IPS-NIHi11 (cell line): ENCODE measurements at places on chromosomes 7 and 10.

DNA sequence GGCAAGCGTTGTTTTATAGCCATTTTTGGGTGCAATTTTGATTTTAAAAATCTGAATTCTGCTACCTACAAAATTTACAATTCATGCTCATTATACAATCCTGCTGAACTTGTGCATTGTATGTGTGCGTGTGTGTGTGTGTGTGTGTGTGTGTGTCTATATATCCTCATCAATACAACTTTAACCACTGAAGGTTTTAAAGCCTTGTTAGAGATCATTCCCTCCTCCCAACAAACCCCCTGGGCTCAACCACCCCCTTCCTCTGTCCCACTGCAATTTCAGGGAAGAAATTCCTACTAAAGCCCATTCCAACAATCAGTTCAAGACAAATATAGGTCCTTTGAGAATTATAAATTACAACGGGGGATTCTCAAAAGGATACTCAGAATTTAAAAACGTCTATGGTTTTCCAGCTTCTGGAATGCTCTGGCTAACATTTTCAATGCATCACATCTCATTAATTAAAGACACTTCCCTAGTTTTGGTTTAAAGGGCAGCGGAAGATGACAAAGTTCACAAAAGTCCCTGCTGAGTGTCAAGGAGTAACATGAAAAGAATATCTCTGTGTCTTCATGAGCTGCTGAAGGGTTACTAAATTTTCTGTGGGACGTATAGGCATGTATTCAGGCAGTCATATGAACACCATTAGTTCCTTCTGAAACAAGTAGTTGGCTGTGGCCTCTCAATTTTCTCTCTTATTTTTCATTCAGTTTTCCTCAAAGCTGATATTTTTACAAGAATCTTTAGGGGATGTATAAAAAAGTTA lies 889 bp upstream of the SEMA3A start:
- no peak for DNase-seq

- no peak for DNase-seq
Observed at GRCh38 chr10:94485094-94485493, 60.5 kb upstream of the HELLS start.

- no peak for DNase-seq
Observed at GRCh38 chr7:43244232-43244631, 131.8 kb downstream of the HECW1 start.

- no peak for DNase-seq
Observed at GRCh38 chr10:127157089-127157488, 39.3 kb downstream of the INSYN2A start.

- no peak for DNase-seq
Observed at GRCh38 chr7:116434820-116435341, 64.7 kb upstream of the CAV2 start.

- no peak for DNase-seq
Observed at GRCh38 chr10:124737708-124738107, 6.5 kb downstream of the FAM53B start.

GRCh38 chr7:2195400-2196246 lies 37.1 kb downstream of the MAD1L1 start:
- DNase-seq, result no peak

GRCh38 chr10:127117125-127117524 lies 79.3 kb downstream of the INSYN2A start:
- peak; percentile 85 for DNase-seq

DNA sequence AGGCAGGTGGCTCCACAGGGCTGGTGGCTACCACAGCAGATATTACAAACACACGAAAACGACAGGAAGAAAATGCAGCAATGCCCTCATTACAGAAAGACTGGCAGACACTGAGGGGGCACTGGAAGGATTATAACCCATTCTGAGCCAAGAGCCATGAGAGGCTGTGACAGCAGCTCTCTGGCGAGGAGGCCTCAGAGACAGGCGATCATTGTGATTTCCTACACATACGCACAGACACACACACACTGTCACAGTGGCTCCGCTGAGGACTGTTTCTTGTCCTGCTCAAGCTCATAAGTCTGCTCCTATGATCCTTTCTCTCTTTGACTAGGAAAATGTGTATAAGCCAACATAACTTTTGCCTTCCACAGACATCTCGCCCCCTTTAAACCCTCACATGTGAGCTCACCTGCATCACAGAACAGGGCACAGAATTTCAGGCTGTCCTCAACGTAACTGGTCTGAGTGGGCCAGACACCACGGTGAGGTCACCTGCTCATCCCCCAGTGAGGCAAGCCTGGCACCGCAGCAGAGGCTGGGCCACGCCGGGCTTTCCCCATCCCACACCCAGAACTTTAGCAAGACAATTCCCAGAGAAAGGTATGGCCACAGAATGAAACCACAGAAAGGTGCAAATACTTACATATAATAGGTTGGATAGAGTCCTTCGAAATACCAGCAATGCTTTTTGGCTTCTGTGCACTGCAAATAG lies 51.7 kb downstream of the VOPP1 start:
- DNase-seq, result no peak

DNA sequence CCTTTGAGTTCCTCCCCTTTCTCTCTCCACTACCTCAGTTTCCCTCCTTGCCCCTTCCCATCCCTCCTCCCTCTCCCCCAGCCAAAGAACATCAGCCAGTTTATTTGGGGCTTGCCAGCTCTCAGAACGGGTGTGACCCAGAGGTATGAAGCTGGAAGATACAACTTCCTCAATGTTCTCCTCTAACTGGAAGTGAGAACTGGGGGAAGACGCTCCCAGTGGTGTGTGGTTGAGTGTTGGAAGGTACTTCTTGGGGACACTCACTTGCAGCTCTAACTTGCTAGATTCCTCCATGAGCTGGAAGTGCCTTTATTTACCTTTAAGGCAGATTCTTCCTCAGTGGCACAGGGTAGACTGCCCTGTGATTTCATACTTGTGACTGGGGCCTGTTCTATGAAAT lies 110.5 kb upstream of the HABP2 start:
- DNase-seq, result no peak

GRCh38 chr10:27153845-27154193 lies 365 bp downstream of the YME1L1 start:
- no peak for DNase-seq

DNA sequence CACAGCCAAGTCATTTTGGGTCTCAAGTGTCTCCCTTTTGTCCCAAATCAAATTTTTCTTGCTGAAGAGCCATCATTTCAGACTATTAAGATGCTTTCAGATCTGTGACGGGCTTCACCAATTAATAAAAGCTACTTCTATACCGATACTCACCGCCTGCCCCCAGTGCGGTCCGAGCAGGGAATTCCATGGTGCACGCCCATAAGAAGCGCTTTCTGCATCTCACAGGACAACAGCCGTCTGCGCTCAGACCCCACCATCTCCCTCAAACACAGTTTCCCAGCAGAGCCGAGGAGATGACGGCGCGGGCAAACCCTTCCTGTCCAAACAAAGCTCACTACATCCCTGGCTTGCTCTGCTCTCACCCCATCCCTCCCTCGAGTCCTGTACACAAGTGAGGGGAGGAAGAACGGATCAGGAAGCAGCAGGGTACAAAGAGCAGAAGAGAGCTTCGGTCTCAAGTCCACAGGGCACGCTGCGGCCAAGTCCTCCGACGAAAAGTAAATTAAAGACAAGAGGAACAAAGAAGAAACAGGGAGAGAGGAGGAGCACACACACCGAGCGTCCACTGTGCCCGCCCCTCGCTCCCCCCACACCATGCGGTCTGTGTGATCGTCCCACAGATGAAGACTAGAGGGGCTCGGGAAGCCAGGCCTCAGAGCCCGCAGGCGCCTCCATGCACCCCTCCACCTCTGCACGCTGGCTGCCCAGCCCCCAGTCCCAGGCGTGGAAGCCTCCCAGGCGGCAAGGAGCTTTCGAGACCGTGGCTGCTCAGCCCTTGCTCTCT lies 121.9 kb downstream of the MAD1L1 start:
- no peak for DNase-seq

DNA sequence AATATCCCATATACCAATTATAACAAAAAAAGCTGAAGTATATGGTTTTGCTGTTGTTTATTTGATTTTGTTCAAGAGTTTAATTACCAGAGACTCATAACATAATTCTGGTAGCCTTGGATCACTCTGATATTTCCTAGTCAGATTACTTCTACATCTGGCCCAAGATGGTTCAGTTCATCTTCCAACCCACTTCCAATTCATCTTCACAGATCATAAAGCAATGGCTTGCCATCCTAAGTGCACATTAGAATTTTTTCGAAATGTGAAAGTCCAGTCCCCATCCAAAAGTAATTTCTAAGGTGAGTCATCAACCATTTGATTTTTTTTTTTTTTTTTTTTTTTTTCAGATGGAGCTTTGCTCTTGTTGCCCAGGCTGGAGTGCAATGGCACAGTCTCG lies 8.0 kb upstream of the HIBADH start:
- no peak for DNase-seq

- no peak for DNase-seq
Observed at GRCh38 chr7:48296966-48297365, 125.7 kb downstream of the ABCA13 start.

DNA sequence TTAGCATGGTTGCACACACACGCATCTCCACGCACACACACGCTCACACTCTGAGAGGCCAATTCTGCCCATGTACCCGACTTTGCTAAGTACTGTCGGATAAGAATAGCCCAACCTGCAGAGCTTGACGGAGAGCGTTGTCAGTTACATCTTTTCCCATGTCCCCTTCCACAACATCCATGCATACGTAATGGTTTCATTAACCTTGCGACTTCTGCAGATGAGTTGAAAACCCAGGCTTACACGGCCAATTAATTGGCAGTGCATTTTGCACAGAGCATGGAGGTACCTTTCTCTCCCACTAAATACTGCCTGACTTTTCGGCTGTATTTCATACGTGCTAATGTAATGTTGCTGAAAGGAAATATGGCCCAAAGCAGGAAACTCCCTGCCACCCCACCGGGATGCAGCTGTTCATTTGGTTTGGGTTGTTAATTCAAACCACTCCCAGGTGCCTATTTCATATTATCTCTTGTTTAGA lies 291.2 kb upstream of the HABP2 start:
- no peak for DNase-seq

GRCh38 chr7:81264116-81264515 lies 345.3 kb upstream of the SEMA3C start:
- no peak for DNase-seq

GRCh38 chr10:71742301-71743088 lies 22.9 kb upstream of the C10orf105 start:
- DNase-seq, result no peak

- no peak for DNase-seq
Observed at GRCh38 chr10:119301397-119301796, 94.0 kb downstream of the GRK5 start.

DNA sequence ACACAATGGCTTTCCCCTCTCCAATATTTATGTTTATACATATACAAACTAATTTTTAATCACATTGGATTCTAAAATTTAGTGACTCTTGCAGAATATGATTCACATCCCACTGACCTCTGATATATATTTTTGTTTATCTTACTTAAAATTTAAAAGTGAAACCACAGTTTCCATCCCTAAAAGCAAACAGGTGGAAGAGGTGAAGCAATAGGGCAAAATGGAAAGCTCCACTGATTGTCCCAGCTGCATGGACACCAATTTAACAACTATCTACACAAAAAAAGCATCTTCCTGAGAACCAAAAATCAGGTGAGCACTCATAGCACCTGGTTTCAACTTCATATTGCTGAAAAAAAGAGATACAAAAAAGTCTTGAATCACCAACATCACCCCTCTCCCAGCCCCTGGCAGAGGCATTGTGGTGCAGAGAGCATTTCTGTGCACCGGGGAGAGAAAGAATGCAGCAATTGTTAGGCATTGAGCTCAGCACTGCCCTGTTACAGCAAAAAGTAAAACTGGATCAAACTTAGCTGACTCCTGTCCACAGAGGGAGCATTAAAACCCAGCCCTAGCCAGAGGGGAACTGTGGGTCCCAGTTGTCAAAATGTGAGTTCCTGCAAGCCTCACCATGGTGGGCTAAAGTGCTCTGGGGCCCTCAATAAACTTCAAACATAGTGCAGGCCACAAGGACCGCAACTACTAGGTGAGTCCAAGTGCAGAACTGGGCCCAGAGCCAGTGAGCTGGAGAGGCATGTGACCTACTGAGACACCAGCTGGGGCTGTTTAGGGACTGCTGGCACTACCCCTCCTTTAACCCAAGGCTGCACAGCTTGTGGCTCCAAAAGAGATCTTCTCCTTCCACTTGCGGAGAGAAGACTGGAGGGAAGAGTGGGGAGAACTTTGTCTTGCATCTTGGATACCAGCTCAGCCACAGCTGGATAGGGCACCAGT lies 92.1 kb downstream of the SIRT1 start:
- peak; percentile 21 for DNase-seq

GRCh38 chr7:128838109-128838779 lies 8.0 kb downstream of the FLNC start:
- no peak for DNase-seq

DNA sequence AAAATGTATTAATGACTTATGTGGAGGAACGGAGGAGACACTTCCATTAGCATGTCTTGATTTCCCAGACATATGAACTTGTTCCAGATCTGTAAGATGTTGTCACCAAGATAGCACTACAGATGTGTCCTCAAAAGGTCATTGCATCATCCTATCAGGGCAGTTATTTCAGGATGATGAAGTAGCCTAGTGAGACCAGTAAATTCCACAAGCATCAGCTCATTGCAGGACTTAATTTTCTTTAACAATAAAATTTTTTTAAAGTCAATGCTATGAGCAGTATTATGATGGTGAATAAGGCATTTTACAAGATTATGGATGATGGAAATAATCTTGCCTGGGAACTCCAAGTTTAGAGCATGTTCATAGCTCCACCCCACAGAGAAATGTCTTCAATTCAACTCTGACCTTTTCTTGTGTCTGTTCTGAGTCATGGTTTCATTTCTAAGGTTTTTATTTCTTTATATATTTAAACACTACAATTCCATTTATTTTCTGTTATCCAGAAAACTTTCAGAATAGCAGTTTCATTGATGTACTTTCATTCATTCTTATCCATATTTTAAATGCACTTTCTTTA lies 1203.3 kb upstream of the CELF2 start:
- no peak for DNase-seq

GRCh38 chr7:42068554-42069280 lies 168.3 kb downstream of the GLI3 start:
- peak; percentile 25 for DNase-seq
